ENCODE measurements at places on chromosomes 1 and 21.

DNA sequence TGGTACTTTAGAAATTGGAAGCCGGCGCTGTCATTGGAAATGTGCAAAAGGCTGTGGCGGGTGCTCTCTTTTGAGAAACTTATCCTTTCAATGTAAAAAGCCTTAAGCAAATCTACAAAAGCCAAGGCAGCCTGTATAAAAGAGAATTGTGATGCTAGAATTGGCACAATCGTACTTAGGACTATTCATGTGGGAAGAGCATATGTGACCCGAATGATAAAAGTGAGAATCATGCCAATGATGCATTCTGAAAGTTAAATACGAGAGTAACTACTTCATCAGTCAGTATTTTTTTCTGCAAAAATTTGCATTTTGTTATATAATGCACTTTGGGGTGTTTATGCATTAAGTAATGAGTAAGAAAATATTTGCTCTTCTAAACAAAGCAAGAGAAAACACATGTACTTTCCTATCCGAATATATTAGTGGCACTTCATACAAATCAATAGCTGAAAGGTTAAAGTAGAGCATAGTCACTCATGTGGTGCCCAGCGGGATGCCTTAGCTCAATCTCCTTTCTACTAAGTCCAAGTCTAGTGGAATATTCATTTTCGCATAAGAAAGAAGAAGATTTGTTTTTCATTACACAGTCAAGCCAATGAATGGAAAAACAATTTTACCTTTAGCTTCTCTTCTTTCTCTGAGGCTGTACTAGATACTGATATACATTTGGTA is 1256.6 kb upstream of the B3GALT2 start:
- DNase-seq = no peak

- no peak for DNase-seq
These were observed 55.6 kb downstream of the PTPRF start for GRCh38 chr1:43586136-43586731.

- no peak for DNase-seq
These were observed 796 bp upstream of the TDRKH start for GRCh38 chr1:151790940-151791651.

GRCh38 chr21:37587203-37587602 is 220.6 kb downstream of the DYRK1A start:
- DNase-seq = no peak

- no peak for DNase-seq
These were observed 160.6 kb upstream of the CD34 start for GRCh38 chr1:208071435-208072031.

GRCh38 chr1:1230656-1231399 is 973 bp downstream of the SDF4 start:
- no peak for DNase-seq

DNA sequence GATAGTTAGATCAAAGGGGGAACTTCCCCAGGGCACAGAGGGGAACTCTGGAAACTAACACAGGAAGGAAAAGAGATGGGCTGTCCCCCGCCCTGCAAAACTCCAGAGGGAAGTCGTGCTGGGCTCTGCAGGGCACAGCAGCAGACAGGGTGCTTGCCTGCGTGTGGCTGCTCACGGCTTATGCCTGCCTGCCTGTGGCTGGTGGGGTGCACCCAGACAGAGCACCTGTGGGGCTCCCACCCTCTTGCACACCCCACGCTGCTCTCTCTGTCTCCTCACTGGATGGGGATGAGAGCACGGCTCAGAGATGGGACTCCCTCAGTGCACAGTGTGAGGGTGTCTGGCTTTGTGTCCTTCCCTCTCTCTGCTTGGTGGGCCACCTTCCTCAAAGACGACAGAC is 13.5 kb upstream of the ETV3L start:
- DNase-seq = no peak

- DNase-seq = no peak
These were observed 801 bp upstream of the ANXA9 start for GRCh38 chr1:150981177-150981804.

DNA sequence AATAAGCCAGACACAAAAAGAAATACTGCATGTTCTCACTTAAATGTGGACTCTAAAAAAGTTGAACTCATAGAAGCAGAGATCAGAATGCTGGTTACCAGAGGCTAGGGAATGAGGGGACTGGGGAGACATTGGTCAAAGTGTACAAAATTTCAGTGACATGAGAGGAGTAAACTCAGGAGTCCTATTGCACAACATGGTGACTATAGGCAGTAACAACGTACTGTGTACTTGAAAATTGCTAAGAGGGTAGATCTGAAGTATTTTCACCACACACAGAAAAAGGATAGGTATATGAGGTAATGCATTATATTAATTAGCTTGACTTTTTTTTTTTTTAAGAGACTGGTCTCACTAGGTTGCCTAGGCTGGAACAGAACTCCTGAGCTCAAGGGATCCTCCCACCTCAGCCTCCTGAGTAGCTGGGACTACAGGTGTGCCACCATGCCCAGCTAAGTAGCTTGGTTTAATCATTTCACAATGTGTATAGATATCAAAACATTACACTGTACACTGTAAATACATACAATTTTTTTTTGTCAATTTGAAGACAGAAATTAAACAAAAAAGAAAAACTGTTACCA is 7.4 kb downstream of the ZNF496 start:
- no peak for DNase-seq

- DNase-seq = no peak
These were observed 24.6 kb upstream of the CDK11A start for GRCh38 chr1:1748686-1749321.

DNA sequence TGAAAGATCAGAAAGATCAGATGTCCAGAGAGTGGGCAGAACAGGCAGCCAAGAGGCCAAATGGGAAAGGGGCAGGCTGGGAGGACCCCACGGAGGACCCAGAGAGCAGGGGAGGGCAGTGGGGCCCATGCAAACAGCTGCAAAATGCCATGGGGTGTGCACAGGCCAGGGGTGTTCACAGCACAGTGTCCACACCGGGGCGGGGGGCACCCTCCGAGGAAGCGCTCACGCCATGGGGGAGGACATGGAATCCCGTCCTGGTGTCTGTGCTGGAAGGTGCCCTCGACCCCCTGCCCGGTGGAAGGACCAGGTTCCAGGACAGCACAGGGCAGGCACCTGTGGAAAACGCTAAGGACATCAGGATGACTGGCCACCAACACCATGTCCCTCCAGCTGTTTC is 1.5 kb downstream of the INTS11 start:
- DNase-seq = no peak

DNA sequence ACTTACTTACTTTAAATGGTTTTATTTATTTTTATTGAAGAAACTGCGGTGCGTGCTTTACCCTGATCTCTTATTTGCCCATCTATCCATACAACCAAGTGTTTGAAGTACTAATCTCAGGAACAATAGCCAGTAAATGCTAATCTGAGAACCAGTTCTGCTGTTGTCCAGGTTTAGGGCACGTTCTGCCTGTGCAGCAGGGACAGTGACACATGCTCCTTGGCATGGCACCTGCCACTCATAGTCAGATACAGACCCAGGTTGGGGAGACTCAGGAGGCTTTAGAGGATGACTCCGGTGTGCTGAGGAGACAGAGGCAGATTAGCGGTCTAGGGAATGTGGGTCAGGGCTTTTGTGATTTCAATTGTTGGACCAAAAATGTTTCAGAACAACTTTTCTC is 83.6 kb downstream of the NRIP1 start:
- no peak for DNase-seq
